Fibroblast of gingiva (primary cell): ENCODE measurements at places on chromosomes 7 and 10.

DNA sequence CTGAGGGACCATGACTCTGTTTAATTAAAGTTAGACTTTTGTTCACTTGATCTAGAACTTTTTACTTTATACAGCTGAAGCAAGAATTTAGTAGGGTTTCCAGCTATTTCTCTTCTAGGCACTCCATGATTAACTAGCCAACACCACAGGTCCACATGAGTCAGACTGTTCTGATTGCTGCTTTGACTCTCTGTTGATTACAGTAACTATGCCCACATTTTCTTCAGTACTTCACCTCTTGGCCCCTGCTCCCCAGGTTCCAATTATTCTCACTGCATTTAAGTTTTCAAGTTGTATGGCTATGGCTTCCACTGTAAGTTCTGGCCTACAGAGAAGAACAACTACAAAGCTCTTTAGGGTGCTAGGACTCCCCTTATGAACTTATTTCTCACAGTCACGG lies 737.2 kb upstream of the IGFBP3 start:
- DNase-seq = no peak

DNA sequence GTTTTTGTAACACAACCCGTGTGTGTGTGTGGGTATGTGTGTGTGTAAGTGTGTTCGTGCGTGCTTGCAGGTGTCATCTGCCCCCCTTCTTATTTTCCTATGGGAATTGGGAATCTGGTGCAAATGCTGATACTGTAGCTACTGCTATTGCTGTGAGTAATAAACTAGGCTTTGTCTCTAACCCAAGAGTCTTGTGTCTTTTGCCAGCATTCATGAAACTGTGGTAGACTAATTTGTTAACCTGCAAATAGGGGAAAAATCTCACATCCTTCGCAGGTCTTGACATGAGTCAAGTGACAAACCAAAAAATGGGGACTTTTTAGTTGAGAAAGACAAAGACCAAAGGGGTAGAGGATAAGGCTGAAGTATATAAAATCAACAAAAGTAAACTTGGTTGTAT lies 57.9 kb upstream of the FAM133B start:
- no peak for DNase-seq

GRCh38 chr7:116591202-116592040 lies 66.6 kb downstream of the CAV1 start:
- DNase-seq = no peak

DNA sequence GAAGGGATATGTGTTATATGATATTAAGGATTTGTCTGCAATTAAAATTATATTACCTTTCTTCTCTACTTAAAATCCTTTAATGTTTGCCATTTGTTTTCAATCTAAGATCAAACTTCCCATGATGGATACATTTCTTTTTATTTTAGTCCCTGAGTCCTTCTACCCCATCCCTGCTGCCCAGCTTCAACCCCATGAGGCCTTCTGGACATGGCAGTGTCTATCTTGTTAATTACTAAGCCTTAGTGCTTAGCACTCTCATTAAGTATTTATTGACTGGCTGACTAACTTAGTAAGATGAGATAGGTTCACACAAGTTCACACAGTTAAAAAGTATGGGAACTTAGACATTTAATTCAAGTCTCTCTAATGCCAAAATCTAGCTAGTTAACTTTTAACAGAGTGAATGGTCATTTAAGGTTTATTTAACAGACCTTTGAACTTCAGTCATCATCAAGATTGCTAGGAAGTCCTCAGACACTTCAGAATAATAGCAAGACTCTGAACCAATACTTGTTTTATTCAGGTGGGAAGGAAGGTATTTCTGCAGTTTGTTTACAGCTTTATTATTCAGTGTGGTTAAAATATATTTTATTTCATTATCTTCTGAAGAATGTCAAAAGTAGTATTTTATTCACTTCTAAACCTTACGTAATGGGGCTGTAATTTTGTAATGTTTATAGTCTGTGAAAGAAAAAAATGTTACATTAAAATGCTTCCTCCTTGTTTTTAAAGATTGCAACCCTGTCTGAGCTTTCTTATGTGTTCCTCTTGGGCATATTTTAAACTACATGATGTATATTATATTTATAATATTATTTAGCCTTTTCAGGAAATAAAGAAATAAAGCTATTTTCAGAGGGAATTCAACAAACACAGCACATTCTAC lies 848.9 kb downstream of the REEP3 start:
- no peak for DNase-seq

DNA sequence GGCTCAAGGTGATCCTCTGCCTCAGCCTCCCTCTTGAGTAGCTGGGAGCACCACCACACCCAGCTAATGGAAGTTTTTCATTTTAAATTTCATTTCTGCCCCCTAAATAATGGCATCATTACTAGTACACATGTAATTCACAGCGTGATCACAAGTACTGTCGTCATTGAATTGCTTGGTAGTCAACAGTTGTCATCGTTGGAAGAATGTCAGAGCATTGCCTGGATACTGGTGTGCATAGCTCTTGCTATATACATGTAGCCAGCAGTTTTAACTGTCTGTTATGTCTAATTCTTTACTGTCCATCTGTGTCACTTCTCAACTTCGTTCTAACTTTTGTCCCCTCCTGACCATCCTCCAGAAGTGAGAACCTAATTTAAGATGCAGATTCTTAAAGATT lies 62.1 kb downstream of the CRPPA start:
- DNase-seq = no peak

- DNase-seq = no peak
These were observed 129.0 kb downstream of the INHBA start for GRCh38 chr7:41573862-41574261.

DNA sequence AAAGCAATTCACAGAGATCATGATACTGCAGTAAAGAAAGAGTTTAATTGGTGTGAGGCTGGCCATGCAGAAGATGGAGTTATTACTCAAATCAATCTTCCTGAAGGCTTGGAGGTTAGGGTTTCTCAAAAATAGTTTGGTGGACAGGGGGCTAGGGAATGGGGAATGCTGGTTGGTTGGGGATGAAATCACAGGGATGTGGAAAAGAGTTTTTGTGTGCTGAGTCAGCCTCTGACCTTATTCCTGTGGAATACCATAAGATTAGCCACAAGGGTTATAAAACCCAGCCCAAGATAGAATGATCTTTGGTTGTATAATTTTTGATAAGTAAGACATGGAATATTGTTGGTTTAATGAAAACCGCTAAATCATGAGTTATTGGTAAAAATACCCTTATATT lies 764.3 kb downstream of the TYW1 start:
- DNase-seq = no peak

GRCh38 chr10:13767676-13768178 lies 181.0 kb downstream of the PRPF18 start:
- DNase-seq = no peak

GRCh38 chr7:115789901-115790300 lies 240.7 kb downstream of the TFEC start:
- no peak for DNase-seq
